ENCODE measurements at places on chromosomes 2 and 18. TPM values are rescaled to one million over a fixed set of nuclear protein-coding genes. Genes with fewer than 3 reads are reported as not detected.
A peak's percentile ranks its signal among the peaks of the same experiment; 100 is the strongest.

DNA sequence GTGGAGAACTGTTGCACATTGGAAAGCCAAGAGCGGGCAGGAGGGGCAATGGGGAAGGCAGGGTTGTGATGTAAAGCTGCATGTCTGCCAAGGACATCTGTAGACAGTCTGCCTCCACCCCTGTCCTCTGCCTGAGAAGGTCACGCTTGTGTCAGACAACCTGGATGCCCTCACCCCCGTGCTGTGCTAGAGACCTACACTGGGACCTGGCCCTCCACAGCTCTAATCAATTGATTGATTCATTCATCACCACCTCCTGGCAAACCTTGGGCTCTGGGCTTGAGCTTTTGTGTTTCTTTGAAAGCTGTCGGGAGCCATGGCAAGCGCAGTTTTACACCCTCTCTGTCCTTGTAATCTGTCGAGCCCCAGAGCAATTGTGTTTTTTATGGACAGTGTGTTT lies 41.1 kb downstream of the MARCO start:
- H3K4me3 ChIP-seq, result no peak overlapping the region
- no peaks in the 10 kb centered on the region for H3K36me3 ChIP-seq
- H3K27ac ChIP-seq, result no peak overlapping the region
- H3K4me1 ChIP-seq, result no peaks in the 10 kb centered on the region

DNA sequence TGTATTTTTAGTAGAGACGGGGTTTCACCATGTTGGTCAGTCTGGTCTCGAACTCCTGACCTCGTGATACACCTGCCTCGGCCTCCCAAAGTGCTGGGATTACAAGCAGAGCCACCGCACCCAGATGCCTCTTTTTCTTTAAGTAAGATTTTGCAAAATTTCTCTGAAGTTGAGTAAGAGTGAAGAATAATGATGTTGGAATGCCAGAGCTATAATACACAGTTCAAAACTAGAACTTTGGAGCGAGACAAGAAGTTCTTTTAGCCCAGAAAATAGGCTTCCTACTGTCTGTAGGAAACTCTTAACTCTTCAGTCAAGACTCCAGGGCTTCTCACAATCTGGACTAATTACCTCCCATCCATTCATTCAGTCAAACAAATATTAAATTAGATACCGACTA lies 51.4 kb downstream of the MARCHF4 start:
- no peak overlapping the region for H3K4me3 ChIP-seq
- peaks cover 7% of the 10 kb centered on the region for H3K4me1 ChIP-seq
- no peak overlapping the region for H3K27ac ChIP-seq
- H3K36me3 ChIP-seq, result no peaks in the 10 kb centered on the region
- DNase-seq, result no peak
- peaks cover 3% of the 10 kb centered on the region for H3K27me3 ChIP-seq

DNA sequence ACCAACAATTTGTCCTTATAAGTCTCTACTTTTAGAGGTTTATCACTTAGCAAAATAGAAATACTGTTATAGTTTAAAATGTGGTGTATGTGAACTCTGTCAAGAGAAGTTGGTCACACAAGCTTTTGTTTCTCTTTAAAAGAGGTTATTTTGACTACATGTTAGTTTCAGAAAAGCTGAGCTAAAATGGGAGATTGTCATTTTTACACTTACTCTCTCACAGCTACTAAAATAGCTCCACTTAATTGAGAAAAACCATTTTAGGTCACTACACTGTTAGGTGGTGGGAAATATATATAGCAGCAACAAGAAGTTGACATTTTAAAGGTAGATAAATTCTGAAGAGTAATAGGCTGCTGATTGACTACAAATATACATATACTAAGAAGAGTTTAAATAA lies 161.5 kb upstream of the KCNJ3 start:
- no peaks in the 10 kb centered on the region for H3K27me3 ChIP-seq
- no peak overlapping the region for H3K4me3 ChIP-seq
- DNase-seq, result no peak
- no peaks in the 10 kb centered on the region for H3K36me3 ChIP-seq
- no peak overlapping the region for H3K27ac ChIP-seq

- H3K27me3 ChIP-seq, result peaks cover 34% of the 10 kb centered on the region
- DNase-seq, result no peak
- no peak overlapping the region for H3K27ac ChIP-seq
- no peak overlapping the region for H3K4me3 ChIP-seq
Observed at GRCh38 chr2:164429354-164429753, 191.9 kb downstream of the GRB14 start.

GRCh38 chr2:96642564-96643360 lies at the start of gene FER1L5:
Gene FER1L5, plus strand, starts transcription at chr2:96642764. Its CDS starts 73 bp downstream, at chr2:96642837.
- DNase-seq, result peak; percentile 31
- no peaks in the 10 kb centered on the region for H3K36me3 ChIP-seq
- H3K4me3 ChIP-seq, result peak within 1 kb of the TSS; percentile 56

GRCh38 chr2:129376426-129377077 lies 602.9 kb upstream of the RAB6C start:
- no peak overlapping the region for H3K4me3 ChIP-seq
- no peaks in the 10 kb centered on the region for H3K36me3 ChIP-seq
- peaks cover 22% of the 10 kb centered on the region for H3K27me3 ChIP-seq
- no peak for DNase-seq
- H3K27ac ChIP-seq, result no peak overlapping the region

DNA sequence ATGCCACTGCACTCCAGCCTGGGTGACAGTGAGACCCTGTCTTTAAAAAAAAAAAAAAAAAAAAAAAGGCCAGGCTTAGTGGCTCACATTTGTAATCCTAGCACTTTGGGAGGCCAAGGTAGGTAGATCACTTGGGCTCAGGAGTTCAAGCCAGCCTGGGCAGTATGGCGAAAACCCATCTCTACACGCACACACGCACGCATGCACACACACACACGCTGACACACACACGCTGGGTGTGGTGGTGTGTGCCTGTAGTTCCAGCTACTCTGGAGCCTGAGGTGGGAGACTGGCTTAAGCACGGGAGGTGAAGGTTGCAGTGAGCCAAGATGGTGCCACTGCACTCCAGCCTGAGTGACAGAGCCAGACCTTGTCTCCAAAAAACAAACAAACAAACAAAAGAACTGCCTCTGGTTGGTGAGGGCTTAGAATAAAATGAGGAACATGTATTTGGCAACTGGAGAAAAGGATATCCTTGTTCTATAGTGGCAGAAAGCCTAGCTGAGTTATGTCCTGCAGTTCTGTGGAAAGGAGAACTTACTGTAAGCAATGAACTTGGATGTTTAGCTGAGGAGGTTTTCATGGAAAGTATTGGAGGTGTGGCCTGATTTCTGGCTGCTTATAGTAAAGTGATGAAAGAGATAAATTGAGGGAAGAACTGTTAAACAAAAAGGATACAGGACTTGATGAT lies 34.0 kb downstream of the HAT1 start:
- no peak overlapping the region for H3K4me3 ChIP-seq
- no peak for DNase-seq
- H3K4me1 ChIP-seq, result peaks cover 6% of the 10 kb centered on the region

DNA sequence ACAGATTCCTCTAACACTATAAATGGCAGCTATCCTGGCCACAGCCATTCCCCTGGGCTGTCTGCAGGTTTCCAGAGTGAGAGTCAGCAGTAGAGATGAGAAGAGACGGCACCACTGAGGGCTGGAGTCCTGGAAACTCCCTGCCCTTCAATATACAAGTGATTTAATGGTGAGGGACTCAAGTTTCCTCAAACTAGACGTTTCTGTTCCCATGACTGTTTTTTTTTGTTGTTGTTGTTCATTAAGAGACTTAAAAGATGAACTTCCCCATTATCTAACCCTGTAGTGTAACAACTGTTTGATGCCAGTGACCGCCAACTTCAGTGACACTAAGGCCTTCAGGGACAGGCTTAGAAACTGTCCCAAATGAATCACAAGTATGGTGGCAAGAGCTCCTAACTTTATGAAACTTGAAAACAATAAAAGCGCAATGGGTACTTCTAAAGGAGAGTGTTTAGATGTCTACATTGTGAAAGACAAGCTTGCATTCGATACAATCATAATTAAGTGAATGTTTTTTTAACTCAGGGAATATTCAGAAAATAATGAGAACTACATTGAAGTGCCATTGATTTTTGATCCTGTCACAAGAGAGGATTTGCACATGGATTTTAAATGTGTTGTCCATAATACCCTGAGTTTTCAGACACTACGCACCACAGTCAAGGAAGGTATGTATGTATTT lies 34.0 kb downstream of the IL1R2 start:
- no peaks in the 10 kb centered on the region for H3K4me1 ChIP-seq
- no peaks in the 10 kb centered on the region for H3K27me3 ChIP-seq
- no peak overlapping the region for H3K4me3 ChIP-seq

GRCh38 chr2:70089220-70089982 lies 2.1 kb downstream of the PCBP1 start:
- H3K27me3 ChIP-seq, result no peaks in the 10 kb centered on the region
- H3K36me3 ChIP-seq, result no peaks in the 10 kb centered on the region
- H3K4me3 ChIP-seq, result peak overlapping the region; percentile 88
- no peak for DNase-seq
- peak overlapping the region; percentile 100 for H3K27ac ChIP-seq

DNA sequence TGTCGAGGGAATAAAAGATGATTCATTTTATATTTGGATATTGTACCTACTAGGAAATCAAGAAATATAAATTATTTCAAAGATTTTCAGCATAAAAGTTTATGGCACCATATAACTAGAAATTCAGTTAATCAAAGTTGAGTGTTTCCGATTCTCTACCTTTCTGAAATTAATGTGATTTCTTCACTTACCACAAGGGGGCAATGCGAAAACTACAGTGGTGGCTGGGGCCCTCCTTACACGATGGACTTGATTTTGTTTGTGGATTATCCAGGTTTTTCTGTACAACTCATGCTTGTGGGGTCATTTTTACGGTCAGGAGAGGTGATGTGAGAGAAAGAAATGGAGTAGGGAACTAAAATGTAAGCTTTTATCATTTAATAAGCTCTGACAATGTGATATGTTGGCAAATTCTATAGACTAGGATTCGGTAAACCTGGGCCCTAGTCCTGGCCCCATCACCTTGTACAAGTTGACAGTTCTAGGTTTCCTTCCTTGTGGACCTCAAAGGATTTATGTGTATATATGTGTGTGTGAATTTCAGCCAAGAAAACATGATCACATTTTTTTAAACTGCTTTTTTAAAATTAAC lies 47.6 kb downstream of the G6PC2 start:
- no peaks in the 10 kb centered on the region for H3K4me1 ChIP-seq
- H3K27me3 ChIP-seq, result no peaks in the 10 kb centered on the region
- H3K4me3 ChIP-seq, result no peak overlapping the region
- no peak overlapping the region for H3K27ac ChIP-seq
- no peaks in the 10 kb centered on the region for H3K36me3 ChIP-seq

GRCh38 chr2:72554381-72554780 lies 271.5 kb downstream of the EXOC6B start:
- no peak overlapping the region for H3K4me3 ChIP-seq
- H3K27ac ChIP-seq, result no peak overlapping the region

DNA sequence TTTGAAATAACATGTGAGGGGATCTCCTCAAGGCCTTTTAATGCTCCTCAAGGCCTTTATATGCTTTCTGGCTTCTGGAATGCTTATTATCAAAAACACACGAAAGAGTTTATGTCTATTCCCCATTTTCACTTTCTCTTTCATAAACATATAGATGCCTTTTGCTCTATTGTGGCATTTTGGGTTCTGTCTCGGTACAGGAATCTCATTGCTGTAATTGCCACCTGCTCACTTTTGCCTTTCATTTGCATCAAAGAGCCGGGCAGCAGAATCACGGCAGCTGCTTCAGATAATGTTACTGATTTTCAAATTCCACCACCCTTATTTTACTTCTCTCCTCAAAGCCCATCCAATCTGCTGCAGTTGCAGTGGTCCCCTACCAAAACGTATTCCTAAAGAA lies 54.8 kb upstream of the LPIN2 start:
- no peak overlapping the region for H3K27ac ChIP-seq
- H3K4me3 ChIP-seq, result no peak overlapping the region
- no peaks in the 10 kb centered on the region for H3K27me3 ChIP-seq

DNA sequence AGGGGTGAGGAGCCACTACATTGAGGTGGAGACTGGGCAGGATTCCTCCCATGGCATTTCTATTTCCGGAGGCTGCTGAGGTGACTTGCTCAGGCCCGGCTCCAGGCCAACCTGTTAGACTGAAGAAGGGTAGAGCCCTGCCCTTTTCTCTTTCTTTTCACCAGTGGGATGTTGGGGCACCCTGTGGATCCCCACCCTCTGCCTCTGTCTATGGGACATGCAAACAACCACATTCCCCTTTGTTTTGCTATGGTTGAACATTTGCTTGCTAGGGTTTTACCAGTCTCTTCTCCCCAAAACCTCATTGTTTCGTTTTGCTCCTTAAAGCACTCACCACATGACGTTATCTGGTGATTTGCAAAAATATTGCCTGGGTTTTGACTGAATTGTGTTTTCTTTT lies 183.3 kb downstream of the ARL4C start:
- H3K4me3 ChIP-seq, result no peak overlapping the region
- no peak for DNase-seq
- no peaks in the 10 kb centered on the region for H3K27me3 ChIP-seq
- H3K36me3 ChIP-seq, result no peaks in the 10 kb centered on the region
- H3K4me1 ChIP-seq, result no peaks in the 10 kb centered on the region

- H3K27ac ChIP-seq, result no peak overlapping the region
- H3K4me1 ChIP-seq, result no peaks in the 10 kb centered on the region
- H3K4me3 ChIP-seq, result no peak overlapping the region
- H3K27me3 ChIP-seq, result no peaks in the 10 kb centered on the region
- peaks cover 18% of the 10 kb centered on the region for H3K36me3 ChIP-seq
Observed at GRCh38 chr2:61504949-61505348, 33.2 kb downstream of the XPO1 start.

GRCh38 chr2:150292807-150293206 lies 194.7 kb downstream of the RND3 start:
- H3K27ac ChIP-seq, result no peak overlapping the region
- no peaks in the 10 kb centered on the region for H3K27me3 ChIP-seq
- DNase-seq, result no peak
- no peak overlapping the region for H3K4me3 ChIP-seq
- no peaks in the 10 kb centered on the region for H3K4me1 ChIP-seq

DNA sequence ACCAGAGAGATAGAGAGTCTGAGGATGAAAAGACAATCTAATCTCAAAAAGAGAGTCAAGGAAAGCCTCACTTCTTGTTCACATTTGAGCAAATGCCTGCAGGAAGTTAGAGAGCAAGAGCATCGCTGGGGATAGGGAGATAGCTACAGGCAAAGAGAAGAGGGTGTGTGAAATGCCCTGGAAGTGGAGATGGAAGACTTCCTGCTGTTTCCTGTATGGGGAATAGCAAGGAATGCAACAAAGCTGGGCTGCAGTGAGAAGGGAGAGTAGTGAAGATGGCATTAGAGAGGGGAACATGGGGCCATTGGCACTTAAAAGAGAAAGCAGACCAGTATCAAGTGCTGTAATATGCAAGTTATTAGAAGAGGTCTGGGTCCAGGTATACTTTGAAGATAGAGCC lies 488.6 kb downstream of the METTL4 start:
- H3K4me3 ChIP-seq, result no peak overlapping the region
- H3K27ac ChIP-seq, result no peak overlapping the region
- no peaks in the 10 kb centered on the region for H3K36me3 ChIP-seq
- no peak for DNase-seq

GRCh38 chr18:26293982-26294381 lies 67.7 kb downstream of the TAF4B start:
- H3K4me1 ChIP-seq, result no peaks in the 10 kb centered on the region
- H3K4me3 ChIP-seq, result no peak overlapping the region
- no peaks in the 10 kb centered on the region for H3K27me3 ChIP-seq
- no peak for DNase-seq
- no peaks in the 10 kb centered on the region for H3K36me3 ChIP-seq

The VWC2L gene
- total RNA-seq, result not detected

The HADHA gene
- total RNA-seq, result 101 TPM

The HES6 gene
- total RNA-seq, result 47.8 TPM

The FER1L5 gene
- total RNA-seq, result 0.91 TPM

The LYPD6B gene
- 6.1 TPM for total RNA-seq

The REEP1 gene
- total RNA-seq, result 5.9 TPM

The MCFD2 gene
- 73.9 TPM for total RNA-seq

The ACVR1C gene
- 1.2 TPM for total RNA-seq

The AQP12B gene
- not detected for total RNA-seq

Measured in HCT116 (cell line).